Neural progenitor cell (in vitro differentiated cells): ENCODE measurements at places on chromosomes 7 and 10.
A peak's percentile ranks its signal among the peaks of the same experiment; 100 is the strongest.

GRCh38 chr7:4265676-4266075 is 416.4 kb upstream of the FOXK1 start:
- no peak overlapping the region for H3K27ac ChIP-seq
- H3K27me3 ChIP-seq = no peaks in the 10 kb centered on the region
- no peak overlapping the region for H3K4me3 ChIP-seq
- no peaks in the 10 kb centered on the region for H3K36me3 ChIP-seq

DNA sequence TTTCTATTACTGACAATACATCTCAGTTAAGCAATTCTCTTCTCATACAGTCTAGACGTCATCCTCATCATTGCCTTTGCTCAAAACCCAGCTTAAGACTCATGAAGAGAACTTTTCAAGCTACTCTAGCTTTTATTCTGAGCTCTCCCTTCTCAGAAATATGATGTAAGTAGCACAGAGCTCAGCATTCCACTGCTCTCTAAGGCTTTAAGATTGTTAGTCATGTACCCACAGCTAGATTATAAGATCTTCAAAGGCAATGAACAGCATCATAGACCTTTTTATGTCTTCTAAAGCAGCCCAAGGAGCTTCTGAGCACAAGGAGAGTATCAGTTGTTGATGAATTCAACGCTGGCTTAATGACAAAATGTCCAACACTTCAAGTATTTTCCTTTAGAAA is 119.3 kb downstream of the NRP1 start:
- H3K36me3 ChIP-seq = no peaks in the 10 kb centered on the region
- no peak for DNase-seq
- no peak overlapping the region for H3K4me3 ChIP-seq

DNA sequence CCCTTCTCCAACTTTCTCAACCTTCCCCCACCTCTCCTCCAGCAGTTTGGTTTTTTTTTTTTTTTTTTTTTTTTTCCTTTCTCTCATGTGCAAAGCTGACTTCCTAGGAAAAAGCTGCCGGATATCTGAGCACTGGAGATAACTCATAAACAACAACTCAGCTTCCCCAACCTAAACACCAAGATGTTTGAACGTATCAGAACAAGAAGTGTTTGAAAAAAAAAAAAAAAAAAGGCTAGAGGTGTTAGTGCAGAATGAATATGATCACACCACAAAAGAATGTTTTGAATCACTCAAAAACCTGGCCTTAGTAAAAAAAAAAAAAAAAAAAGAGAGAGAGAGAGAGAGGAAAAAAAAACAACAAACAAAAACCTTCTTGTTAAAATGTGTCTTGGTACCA is 11.2 kb downstream of the GATA3 start:
- H3K36me3 ChIP-seq = no peaks in the 10 kb centered on the region
- no peak for DNase-seq
- H3K27ac ChIP-seq = no peak overlapping the region
- H3K4me3 ChIP-seq = no peak overlapping the region

- no peak for DNase-seq
- no peaks in the 10 kb centered on the region for H3K27me3 ChIP-seq
- H3K27ac ChIP-seq = no peak overlapping the region
Measured at GRCh38 chr7:132430861-132431822, 145.1 kb downstream of the PLXNA4 start.

DNA sequence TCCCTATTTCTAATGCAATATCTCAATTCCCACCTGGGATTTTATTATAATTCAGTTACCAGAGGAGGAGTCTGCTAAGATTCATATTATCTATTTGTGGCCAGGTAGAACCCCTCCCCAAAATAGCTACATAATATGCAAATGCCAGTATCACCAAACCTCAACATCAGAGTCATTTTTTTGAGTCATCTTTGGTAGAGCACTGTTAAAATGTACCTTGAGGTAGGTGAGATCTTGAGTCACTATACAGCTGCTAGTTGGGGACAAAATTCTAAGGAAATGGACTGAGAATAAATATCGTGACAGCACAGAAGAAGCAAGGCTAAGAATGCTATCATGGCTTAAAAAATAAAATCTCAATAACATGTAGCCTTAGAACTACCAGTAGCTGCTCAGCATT is 4.7 kb upstream of the CRYGN start:
- H3K27me3 ChIP-seq = peaks cover 62% of the 10 kb centered on the region
- DNase-seq = no peak
- H3K27ac ChIP-seq = no peak overlapping the region
- H3K4me1 ChIP-seq = peaks cover 14% of the 10 kb centered on the region

- no peaks in the 10 kb centered on the region for H3K36me3 ChIP-seq
- DNase-seq = peak; percentile 65
- no peaks in the 10 kb centered on the region for H3K27me3 ChIP-seq
- peaks cover 4% of the 10 kb centered on the region for H3K4me1 ChIP-seq
Measured at GRCh38 chr10:78211561-78212051, 177.9 kb downstream of the RPS24 start.

GRCh38 chr7:82617156-82617555 is 173.6 kb upstream of the CACNA2D1 start:
- no peaks in the 10 kb centered on the region for H3K36me3 ChIP-seq
- H3K27ac ChIP-seq = no peak overlapping the region
- no peaks in the 10 kb centered on the region for H3K27me3 ChIP-seq
- H3K4me1 ChIP-seq = no peaks in the 10 kb centered on the region
- no peak for DNase-seq

DNA sequence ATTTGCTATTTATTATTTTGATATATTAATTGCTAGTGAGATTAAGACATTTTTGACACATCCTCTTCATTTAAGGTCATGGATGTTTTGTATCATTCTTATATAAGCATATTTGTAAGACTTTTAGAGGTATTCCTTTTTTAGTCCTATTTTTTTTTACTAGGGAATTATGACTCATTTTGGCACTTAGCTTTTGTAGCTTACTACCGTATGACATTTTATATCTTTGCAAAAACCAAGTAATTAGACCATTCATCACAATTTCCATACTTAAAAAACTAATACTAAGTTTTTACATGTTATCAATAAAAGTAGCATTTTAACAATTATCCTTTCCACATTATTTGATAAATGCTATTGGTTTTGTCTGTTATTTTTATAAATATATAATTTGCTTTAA is 41.6 kb downstream of the BMPR1A start:
- H3K36me3 ChIP-seq = no peaks in the 10 kb centered on the region
- H3K27me3 ChIP-seq = no peaks in the 10 kb centered on the region
- no peak for DNase-seq
- peak overlapping the region; percentile 59 for H3K27ac ChIP-seq

GRCh38 chr7:69243016-69243415 is 355.3 kb upstream of the AUTS2 start:
- no peak for DNase-seq
- no peak overlapping the region for H3K27ac ChIP-seq
- H3K4me1 ChIP-seq = peaks cover 6% of the 10 kb centered on the region
- H3K36me3 ChIP-seq = no peaks in the 10 kb centered on the region

DNA sequence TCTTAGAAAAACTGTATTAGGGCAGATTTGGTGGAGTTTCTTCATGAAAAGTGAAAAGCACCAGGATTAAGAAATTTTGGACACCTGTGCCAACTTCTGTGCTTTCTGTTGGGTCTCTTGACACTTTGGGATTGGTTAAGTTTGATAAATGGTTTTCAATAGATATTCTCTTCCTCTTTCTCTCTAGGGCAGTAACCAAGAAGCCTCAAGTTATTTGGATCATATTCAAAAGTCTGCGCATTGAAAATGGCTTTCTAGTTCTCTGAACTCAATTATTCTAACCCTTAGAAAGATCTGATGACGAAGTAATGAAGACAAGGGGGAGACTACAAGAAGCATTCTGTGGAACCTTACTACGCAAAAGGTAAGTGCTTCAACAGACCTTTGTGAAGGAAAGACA is 144.0 kb upstream of the CCDC6 start:
- no peaks in the 10 kb centered on the region for H3K36me3 ChIP-seq
- H3K4me3 ChIP-seq = no peak overlapping the region
- H3K27me3 ChIP-seq = no peaks in the 10 kb centered on the region
- no peaks in the 10 kb centered on the region for H3K4me1 ChIP-seq
- H3K27ac ChIP-seq = no peak overlapping the region

DNA sequence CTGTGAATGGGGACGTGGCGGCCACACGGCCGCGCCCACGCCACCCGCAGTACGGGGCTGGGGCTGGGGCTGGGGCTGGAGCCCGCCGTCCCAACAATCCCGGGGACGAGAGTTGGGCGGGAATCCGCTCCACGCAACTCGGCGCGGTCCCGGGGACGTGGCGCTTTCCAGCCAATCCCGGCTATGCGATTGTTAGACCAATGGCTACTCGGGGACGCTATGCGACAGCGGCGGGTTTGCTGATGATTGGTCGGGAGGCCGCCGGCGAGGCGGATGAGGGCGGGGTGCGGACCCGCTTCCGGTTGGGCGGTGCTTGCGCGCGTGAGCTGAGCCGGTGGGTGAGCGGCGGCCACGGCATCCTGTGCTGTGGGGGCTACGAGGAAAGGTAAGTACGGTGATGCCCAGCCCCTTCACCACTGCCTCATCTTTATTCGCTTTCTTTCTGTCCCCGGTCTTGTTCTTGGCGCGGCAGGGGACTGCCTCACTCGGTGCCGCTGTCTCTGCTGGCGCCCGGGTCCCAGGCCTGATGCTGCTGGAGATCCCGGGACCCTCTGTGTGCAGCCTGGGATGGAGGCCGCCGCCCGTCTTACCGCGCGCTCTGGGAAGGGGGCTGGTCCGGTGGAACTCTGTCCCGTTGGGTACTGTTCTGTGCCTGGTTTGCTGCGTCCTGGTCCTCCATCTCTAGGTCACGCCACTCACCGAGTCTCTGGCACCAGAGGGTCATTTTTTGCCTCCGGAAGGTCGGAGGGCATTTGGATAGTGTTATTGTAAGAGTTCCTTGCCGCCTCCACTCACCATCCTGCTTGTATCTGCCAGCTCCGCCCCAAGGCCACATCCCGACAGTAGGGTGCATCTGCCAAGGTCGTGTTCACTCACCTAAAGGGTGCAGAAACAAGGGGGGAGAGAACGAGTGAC is at the start of gene CALU:
Gene CALU (plus strand): TSS at position 312 of the 915 bp plus-strand sequence. CDS start 9,225 bp downstream, outside the sequence.
- peaks cover 21% of the 10 kb centered on the region for H3K4me1 ChIP-seq
- peak within 1 kb of the TSS; percentile 70 for H3K27ac ChIP-seq
- H3K4me3 ChIP-seq = peak within 1 kb of the TSS; percentile 83
- no peaks in the 10 kb centered on the region for H3K36me3 ChIP-seq
